ENCODE measurements at places on chromosomes 16 and 17. TPM values are rescaled to one million over a fixed set of nuclear protein-coding genes. Genes with fewer than 3 reads are reported as not detected.

The GH2 gene
- not detected for total RNA-seq

The KRT12 gene
- not detected for total RNA-seq

The IL32 gene
- total RNA-seq = 4.4 TPM

The SPN gene
- not detected for total RNA-seq

Measured in aortic smooth muscle cell (primary cell).